ENCODE measurements at places on chromosomes 5 and 9.

DNA sequence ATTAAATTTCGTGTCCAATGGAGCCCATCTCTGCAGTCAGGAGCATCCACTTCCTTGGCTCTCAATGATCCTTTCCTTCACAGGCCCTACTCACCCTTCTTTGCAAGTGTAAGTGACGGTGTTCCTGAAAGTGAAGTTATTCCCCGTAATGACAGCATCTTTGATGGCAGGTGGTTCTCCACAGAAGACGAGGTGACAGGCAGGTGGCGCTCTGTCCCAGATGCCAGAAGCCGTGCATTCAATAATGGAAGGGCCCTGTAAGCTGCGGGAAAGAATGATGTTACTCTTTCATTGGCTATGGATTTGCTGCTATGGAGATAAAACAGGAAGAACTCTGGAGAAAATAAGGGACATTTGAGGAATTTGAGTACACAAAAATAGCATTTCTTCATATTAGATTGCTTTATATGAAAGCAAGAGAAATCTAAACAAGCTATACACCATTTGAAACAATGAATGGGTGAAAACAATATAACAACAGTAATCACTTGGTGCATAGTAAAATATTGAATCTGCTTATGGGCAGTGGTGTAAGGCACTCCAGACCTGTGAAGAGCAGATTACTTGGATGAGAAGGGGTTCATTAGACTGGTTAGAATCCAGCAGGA is 89.9 kb upstream of the TXNDC8 start:
- no peak for DNase-seq

DNA sequence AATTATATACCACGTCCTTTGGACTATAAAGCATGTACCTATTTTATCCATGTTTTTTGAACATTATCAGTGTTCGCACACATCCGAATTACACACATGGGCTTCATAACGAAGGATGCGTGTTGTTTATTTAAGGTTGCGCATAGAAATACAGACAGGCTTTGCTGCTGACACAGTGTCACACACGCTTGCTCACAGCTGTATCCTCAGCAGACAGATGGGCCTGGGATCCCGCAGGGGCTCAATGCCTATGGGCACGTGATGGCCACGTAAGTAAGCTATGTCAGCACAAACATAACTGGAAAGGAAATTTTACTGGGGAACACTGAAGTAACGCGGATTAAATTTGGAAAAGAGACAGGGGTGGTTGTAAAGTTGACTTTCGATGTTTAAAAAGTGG is 76.6 kb downstream of the OTULIN start:
- DNase-seq: no peak

DNA sequence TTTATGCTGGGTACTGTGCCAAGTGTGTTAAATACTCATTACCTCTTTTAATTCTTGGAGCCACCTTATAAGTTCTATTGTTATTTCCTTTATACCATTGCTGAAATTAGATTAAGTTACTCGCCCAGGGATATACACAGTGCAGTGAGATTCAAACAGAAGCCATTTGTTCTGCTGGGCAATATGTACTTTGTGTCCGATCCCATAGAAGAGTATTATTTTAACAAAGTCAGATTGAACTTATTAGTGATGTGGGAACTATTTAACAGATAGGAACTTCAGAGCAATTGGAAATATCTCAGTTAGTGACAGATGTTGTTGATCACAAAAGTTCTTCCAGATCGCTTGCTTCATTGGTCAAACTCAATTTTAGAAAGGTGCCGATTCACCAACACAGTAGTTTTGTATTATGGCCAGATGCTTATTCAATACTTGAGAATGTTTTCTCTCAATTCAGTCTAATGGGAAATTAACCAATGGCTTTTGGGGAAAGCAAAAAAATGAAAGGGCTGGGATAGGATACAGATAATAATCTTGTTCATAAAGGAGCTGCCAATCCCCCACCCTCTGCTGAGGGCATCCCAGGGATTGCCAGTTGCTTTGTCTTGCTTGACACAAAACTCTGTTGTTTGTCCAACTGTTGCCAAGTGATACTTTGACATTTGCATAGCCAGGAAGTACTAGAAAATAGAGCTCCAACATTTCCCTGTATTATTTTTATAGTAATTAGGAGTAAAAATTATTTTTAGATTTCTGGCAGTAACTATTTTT is 94.8 kb upstream of the SEMA6A start:
- no peak for DNase-seq

- no peak for DNase-seq
Observed at GRCh38 chr5:10701567-10702039, 59.4 kb downstream of the DAP start.

- no peak for DNase-seq
Observed at GRCh38 chr9:86456416-86456815, 102.2 kb upstream of the TUT7 start.

- no peak for DNase-seq
Observed at GRCh38 chr9:12266758-12267157, 426.4 kb upstream of the TYRP1 start.

DNA sequence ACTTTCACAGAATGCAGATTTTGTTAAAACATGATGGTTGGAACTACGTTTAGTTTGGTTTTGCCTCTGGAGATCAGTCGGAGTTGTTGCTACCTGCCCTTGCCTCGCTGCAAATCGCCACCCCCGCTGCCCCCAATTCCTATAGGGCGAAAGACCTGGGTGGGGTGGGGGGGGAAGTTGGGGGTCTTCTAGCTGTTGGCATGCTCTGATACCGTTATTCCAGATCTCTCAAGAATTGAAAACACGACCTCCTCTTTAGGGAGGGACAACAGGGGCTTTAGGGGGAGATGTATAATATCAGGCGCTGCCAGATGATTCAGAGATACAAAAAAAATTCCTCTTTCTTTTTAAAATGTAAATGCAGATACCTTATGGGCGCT is 36.4 kb upstream of the NFIB start:
- DNase-seq: no peak

DNA sequence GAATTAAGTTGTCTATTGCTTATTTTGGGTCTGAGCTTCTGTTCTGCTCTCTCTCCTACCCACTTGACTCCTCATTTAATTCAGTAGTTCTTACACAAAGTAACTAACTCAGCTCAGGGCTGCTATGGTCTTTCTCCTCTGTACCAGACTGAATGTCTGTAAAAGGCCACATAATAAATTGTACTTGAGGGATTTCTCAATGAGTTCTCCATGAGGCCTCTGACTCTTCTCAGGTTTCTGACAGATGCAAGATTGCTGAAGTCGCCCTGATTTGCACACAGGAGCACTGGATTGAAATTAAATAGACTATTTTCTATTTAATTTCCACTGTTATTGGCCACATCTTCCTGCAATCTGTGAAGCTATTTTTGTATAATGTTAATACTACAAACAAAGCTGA is 2.9 kb downstream of the IQGAP2 start:
- no peak for DNase-seq

DNA sequence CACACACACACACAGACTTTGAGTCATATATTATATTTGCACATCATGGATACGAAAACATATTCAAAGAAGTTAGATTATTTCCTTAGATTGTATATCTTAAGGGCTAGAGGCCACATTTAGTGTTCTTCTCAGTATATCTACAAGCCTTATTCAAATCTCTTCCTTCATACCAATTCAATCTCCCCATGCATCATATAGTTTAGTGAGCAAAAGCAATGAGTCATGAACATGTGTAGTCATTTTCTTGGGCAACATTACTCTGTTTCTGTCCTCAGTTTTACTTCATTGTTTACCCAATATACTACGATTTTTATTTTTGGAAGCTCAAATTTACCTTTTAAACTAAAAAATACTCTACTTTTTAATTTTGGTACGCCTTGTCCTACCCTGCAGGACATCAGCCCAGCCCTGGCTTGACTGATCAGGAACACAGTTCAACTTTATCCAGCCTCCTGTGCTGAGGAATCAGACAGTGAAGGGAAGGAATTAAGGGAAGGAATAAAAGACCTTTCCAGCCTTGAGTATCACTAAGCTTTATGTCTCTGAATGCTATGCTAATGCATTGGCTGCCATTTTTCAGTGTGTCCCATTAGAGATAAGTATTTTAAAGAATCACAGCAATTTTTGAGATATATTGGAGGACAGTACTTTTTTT is 101.7 kb upstream of the FST start:
- no peak for DNase-seq

DNA sequence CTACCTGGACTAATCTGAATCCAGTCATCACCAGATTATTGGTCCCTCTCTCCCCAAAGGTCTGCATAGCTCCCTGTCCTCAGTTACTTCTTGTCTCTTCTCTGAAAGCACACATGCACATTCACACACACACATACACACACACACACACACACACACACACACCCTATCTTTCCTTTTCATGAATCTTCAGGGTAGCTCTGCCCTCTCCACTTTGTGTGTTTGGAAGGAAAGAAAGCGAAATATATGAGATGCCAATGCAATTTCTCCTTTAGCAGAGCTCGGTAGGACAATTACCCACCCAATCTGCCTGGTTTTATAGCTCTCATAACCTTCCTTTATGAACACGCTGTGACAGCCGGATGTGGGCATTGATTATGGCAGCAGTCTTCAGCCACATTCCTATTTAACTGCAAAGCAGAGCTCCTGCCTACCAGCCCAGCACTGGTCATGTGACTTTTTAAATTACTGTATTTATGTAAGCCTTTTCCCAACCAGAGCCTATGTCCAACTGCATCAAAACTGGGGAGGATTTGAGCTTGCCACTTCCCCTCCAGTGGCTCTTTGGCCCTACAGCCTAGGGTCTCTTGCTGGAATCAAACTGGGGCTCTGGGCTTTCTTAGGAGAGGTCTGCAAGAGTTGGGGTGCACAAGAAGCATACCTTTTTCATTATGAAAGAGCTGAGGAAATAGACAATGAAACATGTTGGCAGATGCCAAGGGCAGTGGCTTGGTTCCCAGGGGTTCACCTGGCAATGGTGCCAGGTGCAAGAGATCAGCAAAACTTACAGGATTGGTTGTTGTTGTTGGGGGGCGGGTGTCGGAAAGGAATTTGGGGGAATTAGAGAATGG is 20.8 kb upstream of the MATR3 start:
- no peak for DNase-seq

DNA sequence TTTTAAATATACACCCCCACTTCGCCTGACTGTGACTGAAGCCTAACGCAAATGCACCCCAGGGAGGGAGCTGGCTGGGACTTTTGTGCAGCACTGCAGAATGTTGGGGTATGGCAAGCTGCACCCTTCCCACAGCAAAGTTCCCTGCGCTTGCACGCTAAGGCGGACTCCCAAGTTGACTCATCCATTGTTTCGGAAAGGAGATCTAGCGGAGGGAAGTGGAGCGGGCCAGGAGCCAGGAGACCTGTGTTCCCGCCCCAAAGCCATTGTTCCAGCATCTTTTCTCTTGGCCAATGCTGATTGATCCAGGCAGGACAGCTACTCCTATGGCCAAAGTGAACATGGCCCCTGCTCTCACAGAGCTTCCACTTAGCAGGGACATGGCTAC is 202.9 kb downstream of the AOPEP start:
- DNase-seq: no peak

DNA sequence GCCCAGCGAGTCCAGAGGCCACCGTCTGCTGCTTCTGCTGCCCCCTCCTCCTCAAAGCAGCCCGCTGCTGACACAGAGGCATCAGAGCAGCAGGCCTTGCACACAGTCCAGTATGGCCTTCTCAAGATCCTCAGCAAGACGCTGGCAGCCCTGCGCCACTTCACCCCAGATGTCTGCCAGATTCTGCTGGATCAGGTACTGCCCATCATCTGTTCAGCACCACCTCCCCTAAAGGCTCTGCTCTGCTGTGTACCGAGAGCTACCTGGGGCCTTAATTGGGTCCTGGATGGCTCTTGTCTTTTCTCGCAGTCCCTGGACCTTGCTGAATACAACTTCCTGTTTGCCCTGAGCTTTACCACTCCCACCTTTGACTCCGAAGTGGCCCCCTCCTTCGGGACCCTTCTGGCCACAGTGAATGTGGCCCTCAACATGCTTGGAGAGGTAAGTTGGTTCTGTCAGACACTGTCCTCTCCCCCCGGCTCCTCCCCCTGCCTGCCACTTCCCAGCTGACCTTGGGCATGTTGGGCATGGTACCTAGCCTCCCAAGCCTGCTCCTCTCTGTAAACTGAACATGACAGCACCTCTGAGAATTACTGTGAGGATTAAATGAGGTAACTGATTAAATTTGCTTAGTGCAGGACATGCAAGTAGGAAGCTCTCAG is 22.7 kb downstream of the SH3GLB2 start:
- no peak for DNase-seq

DNA sequence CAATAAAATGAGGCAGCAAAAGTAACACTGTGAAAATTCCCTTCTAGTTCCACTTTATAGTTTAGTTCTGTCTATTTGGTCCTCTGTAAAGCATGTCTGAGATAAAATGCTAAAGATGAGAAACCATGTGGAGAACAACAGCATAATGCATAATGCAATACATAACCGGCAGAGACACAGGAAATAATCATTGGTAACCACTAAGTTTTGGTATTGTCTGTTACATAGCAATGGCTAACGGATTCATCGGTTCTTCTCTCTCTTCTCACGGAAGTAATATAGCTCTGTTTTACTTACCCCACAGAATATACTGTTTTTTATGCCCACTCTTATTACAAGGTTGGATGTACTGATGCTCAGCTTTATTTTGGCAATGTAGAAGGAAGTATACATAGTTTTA is 158.9 kb downstream of the FAM174A start:
- DNase-seq: no peak

GRCh38 chr5:40227931-40228330 is 451.8 kb upstream of the PTGER4 start:
- DNase-seq: no peak

DNA sequence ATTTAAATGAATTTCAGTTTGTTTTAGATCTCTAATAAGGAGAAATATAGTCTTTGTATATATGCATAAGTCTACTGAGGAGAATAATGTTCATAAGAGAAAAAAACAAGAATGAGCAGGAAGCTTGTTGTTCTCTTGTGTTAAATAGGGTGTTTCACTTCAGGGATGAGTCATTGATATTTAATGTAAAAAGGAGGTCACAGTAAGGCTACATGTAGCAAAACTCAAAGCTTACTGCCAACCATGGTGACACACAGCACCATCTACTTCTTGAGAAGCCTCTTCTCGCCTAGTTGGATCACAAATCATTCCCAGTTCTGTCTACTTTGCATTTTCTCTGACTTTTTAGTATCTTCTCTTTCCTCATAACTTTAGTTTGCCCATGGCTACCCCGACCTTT is 1466.0 kb upstream of the C9orf72 start:
- no peak for DNase-seq

DNA sequence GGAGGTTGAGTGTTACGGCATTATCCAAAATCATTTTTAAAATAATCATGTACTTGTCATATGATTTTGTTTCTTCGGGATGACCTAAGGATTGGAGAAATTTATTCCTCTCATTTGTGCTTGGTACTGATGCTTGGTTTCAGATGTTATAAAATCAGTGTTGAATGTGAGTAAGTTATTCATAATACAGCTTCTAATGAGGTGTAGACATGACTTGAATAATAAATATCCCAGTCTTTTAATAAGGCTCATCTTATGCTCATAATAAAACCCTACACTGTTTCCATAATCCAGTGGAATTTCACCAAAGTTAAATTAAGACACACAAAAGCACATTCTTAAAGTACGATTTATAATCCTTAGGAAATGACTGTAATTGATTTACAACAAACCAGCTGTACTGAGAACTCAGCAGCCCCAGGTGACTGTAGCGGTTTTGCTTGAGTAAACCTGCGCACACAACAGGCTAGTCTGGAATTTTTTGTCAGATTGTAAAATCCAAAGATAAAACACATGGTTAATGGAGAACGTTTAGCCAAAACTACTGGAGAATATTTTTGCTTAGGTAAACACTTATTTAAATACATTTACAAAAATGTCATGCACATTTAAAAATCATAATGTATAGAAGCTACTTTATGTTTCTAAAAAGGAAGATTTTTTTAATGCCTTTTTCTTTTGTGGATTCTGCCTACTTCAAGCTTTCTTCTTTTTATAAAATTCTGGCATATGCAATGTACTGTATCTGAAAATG is 609.8 kb upstream of the GRAMD2B start:
- DNase-seq: no peak
